ENCODE measurements at places on chromosomes 3 and 15.

DNA sequence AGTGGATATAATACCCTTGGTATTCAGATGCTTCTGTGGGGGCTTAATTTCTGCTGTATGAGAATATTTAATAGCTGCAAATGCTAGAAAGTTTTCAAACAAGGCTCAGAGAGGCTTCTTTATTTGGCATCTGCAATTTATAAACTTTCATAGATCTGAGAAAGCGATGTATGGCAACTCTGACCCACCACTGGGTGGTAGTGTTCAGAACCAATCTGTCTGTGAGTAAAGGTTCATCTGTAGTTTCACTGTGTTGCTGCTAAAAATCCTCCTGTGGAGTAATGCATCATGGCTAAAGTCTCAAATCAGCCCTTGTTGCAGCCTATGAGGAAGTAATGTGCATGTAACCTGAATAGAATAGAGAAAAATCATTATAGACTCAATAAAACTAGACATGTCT lies 47.4 kb downstream of the CLSTN2 start:
- DNase-seq, result peak; percentile 7

GRCh38 chr3:45110509-45110833 lies 35.7 kb downstream of the CDCP1 start:
- no peak for DNase-seq

DNA sequence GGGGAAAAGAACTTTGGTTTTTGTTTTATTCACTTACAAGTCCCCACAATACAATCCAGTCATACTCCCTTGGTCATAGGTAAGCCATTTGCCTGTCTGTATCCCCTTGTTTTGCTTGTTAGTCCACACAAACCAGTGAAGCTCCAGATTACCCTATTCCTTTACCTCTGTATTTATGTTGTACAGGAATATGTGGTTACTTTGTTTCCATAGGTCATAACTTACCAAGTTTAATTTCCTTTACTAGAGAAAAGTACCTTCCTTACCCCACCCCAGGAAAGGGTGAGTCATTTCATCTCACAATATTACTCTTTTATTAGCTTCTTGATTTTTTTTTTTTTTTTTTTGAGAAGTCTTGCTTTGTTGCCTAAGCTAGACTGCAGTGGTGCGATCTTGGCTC lies 113.4 kb upstream of the LRRFIP2 start:
- no peak for DNase-seq

- DNase-seq, result no peak
Observed at GRCh38 chr3:27147215-27147614, 222.0 kb downstream of the NEK10 start.
